ENCODE measurements at places on chromosomes 2 and 18.

DNA sequence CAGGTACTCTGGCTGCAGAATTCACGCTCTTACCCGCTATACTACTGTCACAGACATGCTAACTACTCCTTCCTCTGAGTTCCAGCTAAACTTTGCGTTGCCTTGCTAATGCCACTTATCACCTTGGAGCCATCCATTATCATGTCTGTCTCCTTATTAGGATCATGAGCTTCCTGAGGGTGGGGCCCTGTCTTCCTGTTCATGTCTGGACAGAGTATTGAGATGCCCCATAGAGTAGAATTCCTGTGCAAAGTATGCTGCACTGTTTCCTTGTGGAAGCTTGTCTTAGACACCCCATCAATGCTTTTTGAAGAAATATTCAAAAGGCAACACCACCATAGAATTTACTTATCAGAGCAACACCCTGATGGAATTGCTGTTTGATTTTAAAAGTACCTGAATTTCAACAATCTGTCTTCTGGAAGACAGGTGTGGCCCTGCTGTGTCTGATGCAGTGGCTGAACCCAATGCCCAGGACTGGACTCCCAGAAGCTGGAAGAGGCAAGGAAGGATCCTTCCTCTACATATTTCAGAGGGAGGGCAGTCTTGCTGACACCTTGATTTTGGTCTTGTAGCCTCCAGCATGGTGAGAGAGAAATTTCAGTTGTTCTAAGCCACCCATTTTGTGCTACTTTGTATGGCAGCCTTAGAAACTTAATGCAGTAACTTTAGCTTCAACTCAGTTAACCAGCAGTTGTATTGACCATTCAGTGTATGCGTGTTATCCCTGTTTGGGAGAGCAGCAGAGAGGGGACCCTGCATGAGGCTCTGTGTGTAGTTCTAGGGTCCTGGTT is 5.6 kb downstream of the LAMA3 start:
- DNase-seq, result no peak

DNA sequence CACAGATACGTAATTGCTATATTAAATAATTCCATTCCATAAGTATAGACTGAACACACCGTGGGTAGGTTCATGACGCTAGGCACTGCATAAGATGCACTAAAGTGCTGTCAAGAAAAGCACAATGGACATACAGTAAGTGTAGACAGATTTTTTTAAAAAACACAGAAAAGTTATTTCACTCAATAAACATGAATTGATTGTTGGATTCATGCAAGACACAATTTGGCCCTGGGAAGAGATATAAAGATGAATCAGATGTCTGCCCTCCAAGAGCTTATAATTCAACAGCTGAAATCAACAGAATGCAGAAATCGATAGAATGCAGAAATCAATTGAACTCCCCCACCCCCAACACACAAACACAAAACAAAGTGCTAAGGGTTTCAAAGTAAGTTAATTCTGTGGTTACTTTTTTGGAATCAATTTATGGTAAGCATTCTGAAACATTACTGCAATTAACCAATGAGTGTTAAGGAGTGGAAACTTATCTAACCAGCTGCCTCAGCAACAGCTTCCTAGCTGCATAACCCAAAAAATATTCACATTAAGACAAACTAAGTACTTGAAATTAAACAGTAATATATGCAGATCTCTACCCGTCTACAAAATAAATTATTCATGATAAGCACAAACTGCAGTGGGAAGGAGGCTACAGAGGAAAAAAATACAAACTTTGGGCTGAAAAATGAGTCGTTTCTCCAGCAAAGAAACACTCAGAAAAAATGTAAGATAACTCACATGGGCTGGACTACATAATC is 1.6 kb downstream of the NBAS start:
- no peak for DNase-seq

DNA sequence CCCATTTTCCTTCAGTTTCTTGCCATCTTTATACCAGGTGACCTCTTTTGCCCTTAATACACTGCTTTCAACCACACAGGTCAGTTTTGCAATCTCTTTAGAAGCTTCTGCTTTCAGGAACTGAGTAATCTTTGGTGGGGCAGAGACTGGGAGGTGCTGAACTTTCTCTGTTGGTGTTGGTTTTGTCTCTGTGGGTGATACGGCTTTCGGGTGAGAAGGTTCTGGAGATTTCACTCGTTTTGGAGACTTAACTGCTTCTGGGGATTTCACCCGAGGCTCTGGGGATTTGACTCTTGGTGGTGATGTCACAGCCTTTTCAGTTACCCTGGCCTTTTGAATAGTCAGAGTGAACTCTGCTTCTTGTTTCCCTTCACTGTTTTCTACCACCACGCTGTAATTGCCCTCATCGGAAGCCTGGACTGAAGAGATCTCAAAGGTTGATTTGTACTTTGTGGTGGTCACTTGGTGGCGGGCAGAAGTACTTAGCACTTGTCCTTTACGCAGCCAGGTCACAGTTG is 50.4 kb downstream of the PLEKHA3 start:
- peak; percentile 85 for DNase-seq

DNA sequence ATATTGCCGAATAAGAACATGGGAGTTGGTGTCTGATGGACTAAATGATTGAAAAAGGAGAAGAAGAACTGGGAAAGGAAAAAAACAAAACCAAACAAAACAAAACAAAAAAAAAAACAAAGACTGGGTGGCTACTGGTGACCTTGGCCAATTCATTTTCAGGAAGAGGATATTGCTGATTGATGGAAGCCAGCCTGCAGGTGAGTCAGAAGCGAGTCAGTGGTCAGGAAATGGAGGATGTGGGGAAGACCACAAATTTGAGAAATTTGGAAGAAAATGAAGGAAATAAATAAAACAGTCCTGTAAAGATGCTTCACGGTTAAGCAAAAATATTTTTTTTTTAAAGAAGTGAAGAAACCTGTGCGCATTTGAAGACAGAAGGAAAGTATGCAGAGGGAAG is 296.9 kb downstream of the ZNF521 start:
- no peak for DNase-seq

DNA sequence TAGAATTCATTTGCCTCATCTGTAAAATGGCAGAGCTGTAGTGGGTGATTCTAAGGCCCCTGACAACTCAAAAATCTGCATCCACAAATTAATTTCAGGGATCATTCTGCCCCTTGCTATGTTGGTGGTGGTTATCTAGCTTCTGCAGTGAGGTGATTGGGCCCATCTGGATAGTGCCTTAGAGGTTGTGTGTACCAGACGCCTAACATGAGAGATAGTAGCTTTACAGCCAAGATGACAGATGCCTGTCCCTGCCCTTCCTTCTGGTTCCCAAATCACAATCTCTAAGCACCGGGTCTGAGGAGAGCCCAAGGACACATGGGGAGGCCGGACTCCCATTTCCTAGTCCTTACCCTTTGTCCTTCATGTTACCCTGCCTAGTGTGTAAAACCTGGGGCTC is 51.1 kb upstream of the TNP1 start:
- DNase-seq, result no peak

DNA sequence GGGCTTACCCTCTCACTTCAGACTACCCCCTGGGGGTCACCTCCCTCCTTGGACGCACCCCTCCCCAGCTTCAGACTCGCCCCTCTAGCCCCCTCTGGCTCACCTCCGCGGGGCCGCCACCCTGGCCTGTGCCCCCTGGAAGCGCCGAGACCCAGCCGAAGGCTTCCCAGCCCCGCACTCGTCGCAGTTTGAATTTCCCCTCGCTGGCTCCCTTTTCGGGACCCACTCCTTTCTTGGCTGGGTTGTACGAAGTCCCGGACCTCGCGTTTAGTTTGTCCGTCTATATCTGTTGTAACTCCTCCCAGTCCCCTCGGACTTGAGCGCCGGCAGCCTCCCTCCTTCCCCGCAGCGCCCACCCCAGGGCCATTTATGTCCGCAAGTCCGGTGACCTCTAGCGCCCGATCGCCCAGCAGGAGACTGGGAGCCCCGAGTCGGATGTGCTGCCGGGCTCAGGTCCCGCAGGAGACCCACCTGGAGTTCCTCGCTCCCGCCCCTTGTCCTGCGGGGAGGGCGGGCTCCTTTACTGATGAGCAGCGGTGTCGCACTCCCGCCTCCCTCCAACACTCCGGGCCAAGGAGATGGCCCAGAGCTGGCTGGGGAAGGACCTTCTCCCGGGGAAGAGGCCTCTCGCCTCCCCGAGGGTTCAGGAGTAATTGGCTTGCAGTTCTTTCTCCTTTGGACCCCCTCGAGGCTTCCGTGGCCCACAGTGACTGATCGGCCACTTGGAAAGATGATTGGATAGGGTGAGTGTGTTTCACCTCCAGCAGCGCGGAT is 692 bp upstream of the RAX start:
- no peak for DNase-seq

DNA sequence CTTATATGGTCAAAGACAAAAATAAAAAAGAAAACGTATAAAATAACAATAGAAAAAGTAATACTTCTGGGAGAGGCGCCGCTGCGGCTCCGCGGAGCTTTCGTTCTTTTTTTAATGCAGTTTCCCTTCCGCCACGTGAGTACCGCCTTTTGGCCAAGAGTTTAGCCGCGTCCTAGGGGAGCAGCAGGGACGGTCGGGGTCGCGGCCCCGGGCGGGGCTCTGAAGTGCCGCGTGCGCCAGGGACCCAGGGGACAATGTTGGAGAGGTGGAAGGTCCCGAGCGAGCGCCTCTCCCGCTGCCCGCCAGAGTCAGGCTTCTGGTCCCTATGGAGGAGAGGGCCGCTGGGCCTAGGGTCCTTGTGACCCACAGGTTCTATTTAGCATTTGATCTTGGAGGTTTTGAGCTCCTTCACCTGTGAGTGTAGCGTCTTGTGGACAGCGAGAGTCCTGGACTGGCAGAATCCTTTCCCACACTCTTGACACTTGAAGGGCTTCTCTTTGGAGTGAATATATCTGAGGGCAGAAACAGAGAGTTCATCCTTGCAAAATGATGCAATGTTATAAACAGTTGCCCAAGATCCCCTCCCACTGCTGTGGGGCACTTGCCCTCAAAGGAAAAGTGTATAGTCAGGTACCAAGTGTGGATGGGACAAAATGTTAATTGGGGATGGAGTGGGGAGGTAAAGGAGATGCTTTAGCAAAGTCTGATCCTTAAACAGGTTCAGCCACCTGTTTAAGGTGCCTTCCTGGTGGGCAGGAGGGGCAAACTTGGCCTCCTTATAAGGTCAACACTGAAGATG is 6.3 kb downstream of the OSR1 start:
- peak; percentile 23 for DNase-seq

DNA sequence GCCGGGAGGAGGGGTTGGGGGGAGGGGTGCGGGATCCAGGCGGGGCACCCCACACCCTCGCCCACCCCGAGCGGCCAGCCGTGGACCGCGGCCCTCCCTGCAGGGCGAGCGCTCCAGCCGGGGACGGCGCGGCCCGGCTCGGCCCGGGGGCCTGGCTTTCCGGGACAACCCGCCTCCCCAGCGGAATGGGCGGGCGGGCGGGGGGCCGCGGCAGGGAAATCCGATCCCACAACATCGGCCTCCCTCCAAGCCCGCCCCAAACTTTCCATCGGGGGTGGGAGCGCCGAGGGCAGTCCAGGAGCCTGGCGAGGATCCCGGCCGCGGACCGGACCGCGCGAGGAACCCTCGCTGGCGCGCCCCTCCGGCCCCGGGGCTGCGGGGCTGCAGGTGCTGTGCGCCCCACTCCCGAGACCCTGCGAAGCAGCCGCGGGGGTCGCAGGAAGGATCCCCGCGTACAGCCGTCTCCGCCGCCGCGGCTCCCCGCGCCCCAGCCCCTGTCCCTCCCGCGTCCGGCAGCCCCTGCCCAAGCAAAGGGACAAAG is 529 bp downstream of the SEMA4C start:
- no peak for DNase-seq
